ENCODE measurements at places on chromosomes 1 and 21. TPM values are rescaled to one million over a fixed set of nuclear protein-coding genes. Genes with fewer than 3 reads are reported as not detected.

Gene HTR6
- not detected for total RNA-seq

Gene NEGR1
- total RNA-seq: 0.08 TPM

Gene EFNA1
- 58.6 TPM for total RNA-seq

Gene MAP1LC3C
- not detected for total RNA-seq

Gene GSTM2
- total RNA-seq: 15.1 TPM

Gene FMN2
- total RNA-seq: not detected

Gene CCDC30
- total RNA-seq: 2.0 TPM

Gene DNASE2B
- total RNA-seq: not detected

Gene CRB1
- not detected for total RNA-seq

Gene HIPK1
- total RNA-seq: 50.2 TPM

Gene IL10RB
- 22.1 TPM for total RNA-seq

Gene SPATA1
- total RNA-seq: 0.33 TPM

Gene TIAM1
- 7.4 TPM for total RNA-seq

Gene SYTL1
- 3.9 TPM for total RNA-seq

Gene TMEM201
- 3.5 TPM for total RNA-seq

Gene RGS8
- total RNA-seq: not detected

Gene RASSF5
- total RNA-seq: 10.0 TPM

Gene COL9A2
- total RNA-seq: 0.75 TPM

Gene CFAP141
- total RNA-seq: not detected

Gene SUSD4
- total RNA-seq: 1.1 TPM

Gene CFHR1
- total RNA-seq: 507 TPM

Gene TAF13
- total RNA-seq: 31.7 TPM

Gene GCSAML
- total RNA-seq: 1.8 TPM

Gene TMEM61
- not detected for total RNA-seq

Gene PTGS2
- 0.33 TPM for total RNA-seq

Gene TLCD4
- 78.6 TPM for total RNA-seq

Gene CADM3
- 0.14 TPM for total RNA-seq

Gene DNM3
- total RNA-seq: 3.2 TPM

Gene DIO1
- total RNA-seq: 36.5 TPM

Gene FAM163A
- not detected for total RNA-seq

Gene FAM131C
- not detected for total RNA-seq

Gene CYP4Z1
- total RNA-seq: 0.09 TPM

Gene ETV3L
- not detected for total RNA-seq

Gene RNF223
- total RNA-seq: not detected

Gene HMCN1
- 4.9 TPM for total RNA-seq

Gene UMODL1
- 0.14 TPM for total RNA-seq

Gene TMEM9
- total RNA-seq: 30.5 TPM

Gene CFHR5
- total RNA-seq: 80.3 TPM

Gene GABRD
- not detected for total RNA-seq

Gene CSF3R
- 23.7 TPM for total RNA-seq

Gene FAM72A
- total RNA-seq: 10.8 TPM

Gene LORICRIN
- total RNA-seq: not detected

Gene TSSK3
- total RNA-seq: not detected

Gene RPL11
- total RNA-seq: 689 TPM

Gene MX2
- total RNA-seq: 2.6 TPM

Gene ZMYND12
- 3.0 TPM for total RNA-seq

Gene FCER1A
- 0.08 TPM for total RNA-seq
